Activated CD4-positive, alpha-beta T cell treated with anti-CD3 and anti-CD28 coated beads, Interleukin-2, amount 50 U/mL, for 24 hours (primary cell): ENCODE measurements at places on chromosomes 2 and 18.

DNA sequence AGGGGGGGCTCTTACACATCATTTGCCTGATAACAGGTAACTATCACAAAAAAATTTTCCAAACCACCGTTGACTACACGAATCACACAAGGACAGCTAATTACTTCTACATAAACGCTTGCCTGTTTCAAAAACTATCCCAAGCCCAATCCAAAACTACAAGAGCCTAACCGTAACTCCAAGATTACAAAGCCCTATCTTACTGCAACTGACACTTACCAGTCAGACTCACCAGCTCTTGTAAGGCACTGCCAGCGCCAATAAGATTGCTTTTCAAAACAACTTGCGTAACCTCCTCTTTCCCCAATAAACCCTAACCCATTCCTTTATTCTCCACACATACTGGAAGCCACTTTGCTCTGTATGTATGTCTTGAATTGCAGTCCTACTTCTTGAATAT, 148.4 kb downstream of the NBAS start:
- no peak for DNase-seq

GRCh38 chr2:69554568-69554967, 89.0 kb downstream of the AAK1 start:
- DNase-seq: no peak

DNA sequence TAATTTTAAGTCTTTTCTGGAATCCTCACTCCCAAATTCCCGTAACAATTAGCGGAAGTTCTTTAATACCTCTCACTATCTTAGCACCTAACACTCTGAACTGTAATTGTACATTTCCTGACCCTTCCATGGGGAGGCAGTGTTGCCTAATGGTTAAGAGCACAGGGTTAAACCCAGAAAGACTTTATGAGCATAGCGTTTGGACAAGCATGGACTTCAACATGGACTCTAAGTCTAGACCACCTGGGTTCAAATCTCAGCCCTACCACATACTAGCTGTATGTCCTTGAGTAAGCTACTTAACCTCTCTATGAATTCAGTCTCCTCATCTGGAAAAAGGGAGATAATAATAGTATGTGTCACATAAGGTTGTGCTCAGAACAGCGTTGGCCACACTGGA, 13.0 kb downstream of the ANTXR1 start:
- DNase-seq: no peak

DNA sequence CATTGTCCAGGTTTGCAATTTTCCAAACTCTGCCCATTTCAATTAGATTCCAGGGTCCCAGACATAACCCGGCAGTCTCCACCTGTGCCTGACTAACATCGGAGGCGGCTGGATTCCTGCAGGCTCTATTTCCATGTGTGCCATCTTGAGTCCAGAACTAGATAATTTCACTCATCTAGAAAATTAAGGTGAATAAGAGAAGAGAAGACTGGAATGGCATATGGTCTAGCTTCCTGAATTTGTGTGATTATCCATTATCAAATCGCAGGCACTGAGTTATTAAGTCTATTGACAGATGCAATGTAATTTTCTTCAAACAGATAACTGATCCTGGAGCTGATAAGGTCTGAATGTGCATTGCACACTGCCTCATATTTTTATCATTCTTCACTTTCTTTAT, 305.2 kb downstream of the ETAA1 start:
- no peak for DNase-seq

DNA sequence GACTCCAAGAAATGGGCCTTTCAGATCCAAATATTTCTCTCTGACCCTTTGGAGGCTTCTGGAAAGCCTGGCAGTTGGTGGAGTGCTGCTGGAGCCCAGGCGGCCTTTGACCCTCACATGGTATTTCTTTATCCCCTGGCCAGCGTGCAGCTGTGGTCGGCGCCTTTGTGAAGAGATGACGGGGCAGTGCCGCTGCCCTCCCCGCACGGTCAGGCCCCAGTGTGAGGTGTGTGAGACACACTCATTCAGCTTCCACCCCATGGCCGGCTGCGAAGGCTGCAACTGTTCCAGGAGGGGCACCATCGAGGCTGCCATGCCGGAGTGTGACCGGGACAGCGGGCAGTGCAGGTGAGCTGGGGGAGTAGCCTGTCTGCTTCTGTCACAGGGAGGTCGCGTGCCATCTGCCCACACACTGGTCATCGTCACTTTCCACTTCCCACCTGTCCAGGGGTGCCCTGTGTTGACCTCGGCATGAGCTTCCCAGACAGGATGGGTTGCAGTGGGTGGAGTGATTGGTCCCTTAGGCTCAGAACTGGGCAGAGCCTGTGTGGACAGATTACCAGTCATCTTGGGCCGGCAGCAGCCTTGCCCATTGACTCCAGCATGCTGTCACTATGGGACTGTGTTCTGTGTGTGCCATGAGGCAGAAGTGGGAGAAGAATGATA, 158.2 kb downstream of the LAMA3 start:
- DNase-seq: no peak

DNA sequence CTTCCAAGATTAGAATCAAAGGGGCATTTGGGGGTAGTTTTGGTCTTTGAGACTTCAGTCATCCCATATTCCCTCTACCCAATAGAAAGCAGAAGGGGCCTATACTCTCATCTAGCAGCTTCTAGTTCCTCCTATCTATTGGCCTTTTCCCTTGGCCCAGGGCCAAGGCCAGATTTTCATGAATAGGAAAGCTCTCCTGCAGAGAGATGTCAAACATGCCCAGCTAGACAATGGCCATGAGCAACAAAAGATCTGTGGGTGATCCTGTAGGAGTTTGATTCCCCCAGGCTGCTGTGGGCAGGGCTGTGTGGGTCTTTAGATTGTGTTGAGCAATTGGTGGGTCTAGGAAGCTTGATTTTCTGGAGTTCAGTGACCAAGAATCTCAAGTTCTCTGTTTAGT, 2.9 kb upstream of the ADCYAP1 start:
- DNase-seq: no peak

DNA sequence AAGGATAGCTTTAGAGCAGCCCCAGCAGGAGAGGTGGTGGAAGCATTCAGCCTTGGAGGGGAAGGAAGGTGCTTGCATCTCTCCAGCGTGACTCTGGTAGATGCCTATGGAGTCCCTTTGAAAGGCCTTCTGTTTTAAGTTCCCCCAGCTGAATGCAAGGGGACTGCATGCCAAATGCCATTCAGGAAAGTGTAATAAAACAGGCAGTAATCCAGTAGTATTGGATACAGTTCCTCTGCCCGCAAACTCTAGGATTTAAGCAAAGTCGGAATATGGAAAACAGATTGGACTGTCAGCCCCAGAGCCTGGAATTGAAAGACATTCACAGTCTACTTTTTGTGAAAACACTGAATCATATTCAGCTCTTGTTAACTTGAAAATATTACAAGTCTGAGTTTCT, 125.2 kb upstream of the GAREM1 start:
- no peak for DNase-seq

- no peak for DNase-seq
Measured at GRCh38 chr2:133653056-133653455, 84.8 kb upstream of the NCKAP5 start.
